ENCODE measurements at places on chromosomes 5 and 9.

DNA sequence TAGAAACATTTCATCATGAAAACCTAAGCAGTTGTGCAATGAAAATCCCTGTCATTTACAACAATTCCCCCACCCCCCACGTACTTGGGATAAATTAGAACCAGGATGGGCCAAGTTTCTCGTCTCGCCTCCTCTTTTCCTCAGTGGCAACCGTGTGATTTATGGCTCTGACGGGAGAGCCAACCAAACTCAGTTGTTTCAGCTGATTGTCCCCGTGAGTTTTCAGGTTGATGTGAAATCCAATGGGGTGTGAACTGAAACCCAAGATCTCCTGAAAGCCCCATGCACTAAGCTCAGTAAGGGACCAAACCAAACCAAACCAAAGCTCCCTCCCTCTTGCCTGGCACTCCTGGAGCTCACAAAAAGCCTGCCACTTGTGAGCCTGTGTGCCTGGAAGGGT, 138.7 kb upstream of the SLC24A2 start:
- no peak for DNase-seq

DNA sequence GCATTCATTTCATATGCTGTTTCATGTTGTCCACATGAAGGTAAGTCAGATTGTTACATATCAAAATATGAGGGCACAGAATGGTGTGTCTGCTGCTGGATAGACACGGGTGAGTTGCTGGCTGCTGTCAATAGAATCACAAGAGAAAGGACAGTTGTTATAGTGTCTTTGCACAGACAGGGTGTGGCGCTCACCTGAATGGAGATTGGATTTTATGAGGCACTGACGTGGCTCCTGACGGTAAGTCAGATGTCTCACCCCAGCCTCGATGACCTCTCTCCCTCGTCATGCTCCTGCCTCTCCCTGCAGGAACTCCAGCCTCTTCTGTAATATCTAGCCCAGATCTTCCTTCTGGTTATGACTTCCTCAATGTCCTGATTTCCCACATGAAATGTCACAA, 75.4 kb upstream of the SELENOP start:
- no peak for DNase-seq

DNA sequence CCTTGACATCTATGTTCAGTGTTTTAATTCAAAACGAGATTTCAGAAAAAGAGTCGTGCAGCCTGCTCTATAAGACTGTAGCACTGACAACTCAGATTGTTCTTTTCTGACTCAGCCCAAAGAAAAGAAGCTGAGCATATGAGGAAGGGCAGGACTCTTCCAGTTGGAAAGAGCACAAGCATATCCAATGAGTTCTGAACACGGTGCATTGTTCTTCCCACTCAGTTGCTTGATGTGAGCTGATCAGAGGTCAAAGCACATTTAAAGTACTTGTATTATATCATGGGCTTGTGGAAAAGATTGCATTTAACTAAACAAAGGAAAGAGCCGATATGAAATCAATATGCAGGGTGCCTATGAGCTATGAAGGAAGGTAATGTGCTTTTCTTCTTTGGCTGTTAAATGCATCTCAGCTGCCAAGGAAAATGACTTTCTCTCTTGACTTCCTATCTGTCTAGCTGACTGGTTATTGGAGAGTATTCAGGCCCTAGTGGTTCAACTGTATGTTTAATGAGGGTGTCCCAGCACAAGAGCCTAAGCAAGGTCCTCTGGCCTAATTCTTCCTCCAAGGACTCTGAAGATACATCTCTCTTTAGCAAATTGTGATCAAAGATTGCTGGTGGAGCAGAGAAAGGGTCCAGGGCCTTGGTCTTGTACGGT, 226.6 kb upstream of the PPP1R2B start:
- no peak for DNase-seq

GRCh38 chr9:37187713-37188439, 67.5 kb downstream of the ZCCHC7 start:
- no peak for DNase-seq

- no peak for DNase-seq
These were observed 344.3 kb downstream of the ZNF608 start for GRCh38 chr5:124402144-124402581.

GRCh38 chr9:5842929-5843793, 10.2 kb upstream of the ERMP1 start:
- no peak for DNase-seq

- no peak for DNase-seq
These were observed 15.3 kb downstream of the GPR107 start for GRCh38 chr9:130069048-130069447.

DNA sequence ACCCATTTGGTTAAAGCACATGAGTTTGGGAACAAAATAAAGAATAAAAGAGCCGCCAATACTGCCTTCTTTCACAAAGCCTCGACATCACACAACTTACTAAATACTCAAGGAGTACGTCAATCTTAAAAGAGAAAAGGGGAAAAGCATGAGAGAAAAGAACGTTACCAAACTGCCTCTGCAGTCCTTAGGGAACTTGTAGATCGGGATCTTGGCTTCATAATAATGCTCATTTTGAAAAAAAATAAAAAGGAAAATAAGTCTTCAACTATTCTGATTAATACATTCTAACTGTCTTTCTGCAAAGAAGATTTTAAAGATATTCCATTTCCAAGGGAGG, 618.4 kb downstream of the PDE4D start:
- no peak for DNase-seq
